WTC11 (cell line): ENCODE measurements at places on chromosomes 2 and 18. TPM values are rescaled to one million over a fixed set of nuclear protein-coding genes. Genes with fewer than 3 reads are reported as not detected.

The SKOR2 gene
- total RNA-seq, result 0.34 to 1.3 TPM (median 0.37 TPM) in 3 replicates

The PTPRM gene
- total RNA-seq, result 8.6 to 11.1 TPM (median 9.2 TPM) in 3 replicates

The STK39 gene
- 20.5 to 22.1 TPM (median 21.6 TPM) in 3 replicates for total RNA-seq

The M1AP gene
- total RNA-seq, result 5.9 to 9.2 TPM (median 8.5 TPM) in 3 replicates

The UNC80 gene
- total RNA-seq, result 0.30 to 0.48 TPM (median 0.34 TPM) in 3 replicates

The PLCL1 gene
- 0.05 to 0.11 TPM (median 0.07 TPM) in 3 replicates for total RNA-seq

The SCN9A gene
- total RNA-seq, result 7.3 to 9.8 TPM (median 8.2 TPM) in 3 replicates

The WDR43 gene
- 92.4 to 112 TPM (median 103 TPM) in 3 replicates for total RNA-seq

The AQP4 gene
- total RNA-seq, result 2.8 to 4.5 TPM (median 3.7 TPM) in 3 replicates

The POTEF gene
- total RNA-seq, result 10.5 to 13.6 TPM (median 13.3 TPM) in 3 replicates

- DNase-seq, result no peak
Measured at GRCh38 chr2:38533180-38533579, 69.5 kb downstream of the HNRNPLL start.

- DNase-seq, result no peak
Measured at GRCh38 chr2:84906900-84907714, 1.7 kb downstream of the TMSB10 start.

- DNase-seq, result no peak
Measured at GRCh38 chr2:197240421-197241041, 70.0 kb downstream of the ANKRD44 start.

- DNase-seq, result no peak
Measured at GRCh38 chr18:59918320-59918755, 18.5 kb downstream of the PMAIP1 start.

- no peak for DNase-seq
Measured at GRCh38 chr2:126839796-126840195, 58.9 kb upstream of the TEX51 start.

DNA sequence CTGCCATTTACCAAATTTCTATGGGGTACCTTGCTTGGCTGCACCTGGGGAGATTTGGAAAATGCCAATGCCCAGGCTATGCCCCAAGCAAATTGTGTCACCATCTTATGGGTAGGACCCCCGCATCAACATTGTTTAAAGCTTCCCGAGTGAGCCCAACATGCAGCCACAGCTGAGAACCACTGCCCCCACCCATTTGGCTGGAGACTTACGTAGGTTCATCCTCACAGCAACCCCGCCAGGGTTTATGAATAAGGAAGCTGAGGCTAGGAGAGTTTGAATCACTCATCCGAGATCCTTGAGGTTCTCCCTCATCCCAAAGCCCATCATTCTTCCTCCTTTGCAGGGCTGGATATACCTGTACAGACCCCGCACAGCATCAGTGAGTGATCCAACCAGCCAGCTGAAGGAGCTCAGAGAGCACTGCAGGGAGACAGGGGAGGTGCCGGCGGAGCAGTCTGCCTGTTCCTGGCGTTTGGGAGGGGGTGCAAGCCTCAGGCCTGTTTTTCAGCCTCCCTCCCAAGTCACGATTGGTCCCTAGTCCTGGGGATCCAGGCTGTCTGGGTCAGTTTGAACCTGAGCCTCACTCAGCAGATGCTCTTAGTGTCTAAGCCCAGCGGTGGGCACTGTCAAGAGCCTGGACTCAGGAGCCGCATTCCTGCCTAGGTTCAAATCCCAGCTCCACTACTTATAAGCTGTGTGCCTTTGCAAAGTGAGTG lies 164.9 kb downstream of the SMAD7 start:
- no peak for DNase-seq

DNA sequence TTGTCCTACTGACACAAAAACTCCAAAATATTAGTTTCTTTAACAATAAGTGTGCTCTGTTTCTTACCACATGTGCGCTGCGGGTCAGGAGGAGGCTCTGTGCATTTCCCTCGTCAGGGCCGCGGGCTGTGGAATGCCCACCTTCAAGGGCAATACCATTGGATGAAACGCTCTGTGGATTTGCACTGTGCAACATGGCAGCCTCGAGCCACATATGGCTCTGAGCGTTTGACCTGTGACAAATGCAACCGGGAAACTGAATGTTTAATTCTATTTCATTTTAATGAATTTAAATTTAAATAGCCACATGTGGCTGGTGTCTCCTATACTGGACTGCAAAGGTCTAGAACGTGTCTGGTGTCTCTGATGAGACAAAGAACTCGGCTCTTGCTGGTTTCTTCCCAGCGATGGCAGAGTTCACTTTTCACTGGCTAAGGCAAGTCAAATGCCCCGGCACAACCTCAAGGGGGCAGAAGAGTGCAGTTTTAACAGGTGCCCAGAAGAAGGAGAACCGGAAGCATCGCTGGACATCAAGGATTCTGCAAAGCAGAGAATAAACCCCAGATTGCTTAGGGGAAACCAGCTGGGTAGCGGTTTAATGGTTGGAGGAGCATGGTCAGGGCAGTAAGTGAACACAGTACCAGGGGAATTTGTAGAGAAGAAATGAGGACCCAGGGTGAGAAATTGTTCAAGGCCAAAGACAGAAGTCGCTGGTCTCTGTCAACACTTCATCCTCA lies 37.0 kb upstream of the TMEM18 start:
- peak; percentile 69 for DNase-seq

DNA sequence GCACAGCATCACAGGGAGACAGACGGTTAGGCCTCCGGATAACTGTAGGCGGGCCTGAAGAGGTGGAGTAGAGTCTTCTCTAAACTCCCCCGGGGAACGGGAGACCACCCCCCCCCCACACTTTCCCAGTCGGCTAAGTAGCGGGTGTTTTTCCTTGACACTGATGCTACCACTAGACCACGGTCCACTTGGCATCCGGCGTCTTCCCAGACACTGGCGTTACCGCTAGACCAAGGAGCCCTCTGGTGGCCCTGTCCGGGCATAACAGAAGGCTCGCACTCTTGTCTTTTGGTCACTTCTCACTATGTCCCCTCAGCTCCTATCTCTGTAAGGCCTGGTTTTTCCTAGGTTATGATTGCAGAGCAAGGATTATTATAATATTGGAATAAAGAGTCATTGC lies 25.7 kb upstream of the NCL start:
- DNase-seq, result peak; percentile 80

GRCh38 chr18:73679941-73680712 lies 467.5 kb downstream of the FBXO15 start:
- DNase-seq, result no peak

DNA sequence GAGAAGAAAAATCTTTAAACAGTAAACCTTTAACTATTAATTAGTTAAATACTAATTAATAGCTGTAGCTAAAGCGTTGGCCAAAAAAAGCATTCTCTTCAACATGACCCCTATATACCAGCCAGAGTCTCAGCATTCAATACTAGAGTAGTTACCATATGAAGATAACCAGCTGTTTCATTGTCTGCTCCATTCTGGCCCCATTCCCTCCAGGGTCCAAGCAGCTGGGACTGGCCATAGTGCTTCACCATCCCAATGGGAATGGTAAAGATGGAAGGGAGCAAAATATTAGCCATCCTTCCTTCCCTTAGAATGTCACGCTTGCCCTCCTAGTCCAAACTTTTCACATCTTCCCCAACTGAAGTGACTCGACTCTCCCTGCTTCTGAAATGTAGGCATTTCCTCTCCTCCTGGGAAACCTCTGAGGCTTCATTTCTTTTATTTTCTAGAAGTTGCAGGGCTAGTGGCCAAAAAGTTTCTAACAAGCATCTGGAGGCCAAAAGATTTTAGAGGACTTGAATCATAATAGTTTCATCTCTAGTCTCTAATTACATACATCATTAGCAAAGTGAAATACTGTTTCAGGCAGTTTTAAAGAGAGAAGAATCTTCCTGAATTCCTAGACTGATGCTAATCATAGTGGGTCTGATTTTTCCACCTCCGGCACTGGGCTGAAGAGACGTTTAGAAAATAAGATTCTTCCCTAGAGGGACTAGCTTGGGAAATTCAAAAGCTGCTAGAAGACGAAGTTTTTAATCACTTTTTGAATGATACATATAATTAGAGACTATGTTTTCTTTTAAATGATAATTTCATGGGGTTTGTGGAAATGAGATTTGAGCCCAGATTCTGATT lies 52.7 kb downstream of the CCDC68 start:
- no peak for DNase-seq

DNA sequence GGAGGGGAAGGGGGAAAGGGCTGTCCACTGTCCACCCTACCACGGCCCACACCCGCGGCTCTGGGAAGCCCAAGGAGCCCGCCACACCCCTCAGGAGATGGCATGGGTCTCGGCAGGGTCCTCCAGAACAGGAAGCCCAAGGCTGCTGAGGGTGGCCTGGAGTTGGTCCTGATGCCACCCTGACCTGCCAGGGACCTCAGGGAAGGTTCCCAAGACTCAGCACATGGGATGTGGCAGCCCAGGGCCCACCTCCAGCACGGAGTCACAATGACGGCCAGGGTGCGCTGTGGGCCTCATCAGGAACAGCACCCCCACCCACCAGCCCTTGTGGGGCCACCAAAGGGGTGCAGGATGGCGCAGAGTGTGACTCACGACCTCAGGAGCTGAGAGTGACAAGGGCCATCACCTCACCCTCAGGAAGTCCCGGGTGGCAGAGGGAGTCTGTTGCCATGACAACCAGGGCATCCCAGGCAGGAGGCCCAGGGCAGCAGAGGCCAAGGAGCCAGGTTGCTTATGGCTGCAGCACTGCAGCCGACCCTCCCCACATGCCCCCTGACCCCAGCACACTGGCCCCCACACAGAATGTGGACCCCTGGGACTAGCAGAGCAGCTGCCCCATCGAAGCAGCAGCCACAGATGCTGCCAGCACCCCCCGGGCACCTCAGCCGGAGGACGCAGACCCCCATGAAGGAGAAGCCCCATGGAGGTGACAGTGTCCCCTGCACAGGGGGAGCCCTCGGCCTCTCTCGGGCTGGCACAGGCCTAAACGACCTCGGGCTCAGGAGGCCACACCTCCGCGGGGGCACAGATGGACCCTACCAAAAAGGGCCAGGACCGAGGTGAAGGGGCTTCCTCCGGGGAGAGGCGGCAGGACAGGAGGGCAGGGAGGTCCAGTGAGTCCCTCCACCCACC lies 34.3 kb downstream of the KIF1A start:
- DNase-seq, result no peak

DNA sequence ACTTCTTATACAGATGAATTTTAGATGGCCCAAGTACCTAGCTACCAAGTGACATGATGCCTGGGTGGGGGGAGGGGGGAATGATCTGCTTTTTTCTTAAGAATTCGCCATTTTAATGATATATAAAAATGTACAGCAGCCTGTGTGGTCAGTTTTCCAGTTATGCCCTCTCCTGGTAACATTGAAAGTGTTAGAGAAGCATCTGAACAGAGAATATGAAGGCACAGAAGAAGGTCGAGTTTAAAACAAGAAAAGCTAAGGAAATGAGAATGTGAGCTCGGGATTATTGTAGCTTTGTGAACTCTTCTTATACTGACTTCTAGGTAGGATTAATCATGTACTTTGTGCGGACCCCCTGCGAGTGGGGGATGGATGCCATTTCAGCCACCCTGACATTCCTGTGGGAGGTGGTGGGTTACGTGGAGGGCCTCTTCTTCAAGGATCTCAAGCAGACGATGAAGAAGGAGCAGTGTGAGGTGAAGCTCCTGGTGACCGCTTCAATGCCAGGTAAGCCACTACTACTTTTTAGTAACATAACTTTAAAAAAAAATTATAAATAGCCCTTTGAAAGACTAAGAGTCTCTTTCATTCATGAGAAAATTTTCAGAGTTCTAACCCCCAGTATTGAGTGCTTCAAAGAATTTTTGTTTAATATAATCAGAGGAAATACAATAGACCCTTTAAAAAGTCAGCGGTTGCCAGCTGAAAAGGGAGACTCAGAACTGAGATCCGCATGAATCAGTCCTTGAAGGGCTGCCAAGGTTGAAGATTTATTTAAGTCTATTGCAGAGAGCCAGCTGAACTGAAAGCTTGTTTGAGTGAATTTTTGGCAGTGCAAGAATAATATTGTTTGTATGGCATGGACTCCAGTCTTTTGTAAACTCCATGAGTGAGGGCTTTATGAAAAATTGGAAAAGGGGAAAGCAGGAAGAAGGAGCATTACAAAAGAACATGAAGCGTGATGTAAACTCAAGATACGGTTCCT lies 68.6 kb upstream of the RPE start:
- no peak for DNase-seq

- DNase-seq, result peak; percentile 36
Measured at GRCh38 chr18:24734058-24734457, 273.6 kb downstream of the HRH4 start.

- DNase-seq, result no peak
Measured at GRCh38 chr2:162734866-162735265, 103.7 kb downstream of the KCNH7 start.
